K562 (cell line): ENCODE measurements at places on chromosomes 16 and 17. TPM values are rescaled to one million over a fixed set of nuclear protein-coding genes. Genes with fewer than 3 reads are reported as not detected.

The KRTAP3-2 gene
- total RNA-seq: not detected in 2 replicates

The RAMP2 gene
- total RNA-seq: not detected in 2 replicates

The CCL3 gene
- total RNA-seq: 0.58 and 0.63 TPM in 2 replicates

The KRT27 gene
- total RNA-seq: 0.11 TPM in 1 of 2 replicates, not detected in the other

The GPRC5C gene
- 6.4 and 7.8 TPM in 2 replicates for total RNA-seq

The TBC1D26 gene
- total RNA-seq: not detected in 2 replicates

The CCL16 gene
- total RNA-seq: not detected in 2 replicates

The ITGB3 gene
- total RNA-seq: 0.84 and 0.92 TPM in 2 replicates

DNA sequence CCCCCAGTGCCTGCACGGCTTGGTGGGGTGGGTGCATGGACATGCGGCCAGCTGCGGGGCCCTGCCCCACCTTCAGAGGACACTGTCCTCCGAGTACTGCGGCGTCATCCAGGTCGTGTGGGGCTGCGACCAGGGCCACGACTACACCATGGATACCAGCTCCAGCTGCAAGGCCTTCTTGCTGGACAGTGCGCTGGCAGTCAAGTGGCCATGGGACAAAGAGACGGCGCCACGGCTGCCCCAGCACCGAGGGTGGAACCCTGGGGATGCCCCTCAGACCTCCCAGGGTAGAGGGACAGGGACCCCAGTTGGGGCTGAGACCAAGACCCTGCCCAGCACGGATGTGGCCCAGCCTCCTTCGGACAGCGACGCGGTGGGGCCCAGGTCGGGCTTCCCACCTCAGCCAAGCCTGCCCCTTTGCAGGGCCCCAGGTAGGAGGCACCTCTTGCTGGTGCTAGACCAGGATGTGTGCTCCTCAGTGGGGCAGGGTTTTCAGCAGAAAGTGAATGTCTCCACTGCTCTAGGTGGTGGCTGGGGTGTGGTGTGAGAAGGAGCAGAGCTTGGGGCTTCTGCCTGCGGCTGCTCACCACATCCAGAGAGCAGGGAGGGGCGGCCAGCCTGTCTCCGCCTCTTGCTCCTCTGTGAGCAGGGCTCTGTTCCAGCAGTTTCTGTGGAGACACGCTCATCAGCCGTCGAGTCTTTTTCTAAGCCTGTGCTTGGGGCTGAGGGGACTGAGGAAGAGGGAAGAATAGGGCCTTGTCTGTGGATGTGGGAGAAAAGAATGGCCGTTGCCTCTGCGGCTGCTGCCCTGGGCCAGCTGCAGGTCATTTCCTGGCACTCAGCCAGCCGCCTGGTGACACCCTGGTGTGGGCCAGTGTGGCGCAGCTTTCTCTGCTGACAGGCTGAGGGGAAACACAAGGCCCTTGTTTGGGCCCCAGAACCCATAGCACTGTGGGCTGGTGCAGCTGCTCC is 2.2 kb downstream of the ZNF276 start:
- no peak for DNase-seq

DNA sequence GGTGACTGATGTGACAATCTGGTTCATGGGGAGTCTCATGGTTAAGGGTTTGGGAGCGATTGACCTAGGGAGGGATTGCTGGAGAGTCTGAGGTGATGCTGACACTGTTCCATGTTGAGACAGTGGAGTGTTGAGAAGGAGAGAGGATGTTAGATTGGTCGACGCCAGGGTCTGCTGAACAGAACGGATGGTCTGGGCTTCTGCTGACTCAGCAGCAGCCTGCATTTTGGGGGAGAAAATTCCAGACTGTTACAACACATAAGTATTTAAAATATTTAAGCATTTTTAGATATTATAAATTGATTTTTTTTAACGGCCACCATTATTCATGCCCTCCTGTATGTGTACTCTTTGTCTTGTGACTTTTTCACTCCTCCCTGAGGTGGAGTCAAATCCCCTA is 107.2 kb downstream of the TOX3 start:
- DNase-seq: no peak

GRCh38 chr16:80161799-80162739 is 378.7 kb upstream of the DYNLRB2 start:
- no peak for DNase-seq

GRCh38 chr17:78429618-78429995 is 51.2 kb downstream of the PGS1 start:
- no peak for DNase-seq

- DNase-seq: no peak
Observed at GRCh38 chr17:7471729-7472128, 7.7 kb downstream of the ZBTB4 start.

GRCh38 chr16:28106467-28107215 is 43.1 kb upstream of the GSG1L start:
- no peak for DNase-seq

GRCh38 chr17:13055131-13055530 is 37.3 kb upstream of the ELAC2 start:
- no peak for DNase-seq

GRCh38 chr17:71824671-71825070 is 296.1 kb upstream of the SOX9 start:
- DNase-seq: no peak

DNA sequence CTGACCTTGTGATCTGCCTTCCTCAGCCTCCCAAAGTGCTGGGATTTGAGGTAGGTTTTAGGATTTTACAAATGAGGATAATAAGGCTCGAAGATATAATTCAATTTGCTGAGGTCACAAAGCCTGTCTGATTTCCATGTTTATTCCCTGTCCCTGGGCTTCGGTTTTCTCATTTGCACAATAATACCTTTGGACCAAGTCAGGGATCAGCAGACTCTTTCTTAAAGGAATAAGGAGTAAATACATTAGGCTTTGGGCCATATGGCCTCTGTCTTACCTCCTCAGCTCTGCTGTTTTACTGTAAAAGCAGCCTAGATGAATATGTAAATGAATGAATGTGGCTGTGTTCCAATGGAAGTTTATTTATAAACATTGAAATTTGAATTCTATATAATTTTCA is 442.8 kb downstream of the HS3ST4 start:
- no peak for DNase-seq

GRCh38 chr16:22614271-22614947 is 103.7 kb downstream of the NPIPB5 start:
- DNase-seq: no peak

DNA sequence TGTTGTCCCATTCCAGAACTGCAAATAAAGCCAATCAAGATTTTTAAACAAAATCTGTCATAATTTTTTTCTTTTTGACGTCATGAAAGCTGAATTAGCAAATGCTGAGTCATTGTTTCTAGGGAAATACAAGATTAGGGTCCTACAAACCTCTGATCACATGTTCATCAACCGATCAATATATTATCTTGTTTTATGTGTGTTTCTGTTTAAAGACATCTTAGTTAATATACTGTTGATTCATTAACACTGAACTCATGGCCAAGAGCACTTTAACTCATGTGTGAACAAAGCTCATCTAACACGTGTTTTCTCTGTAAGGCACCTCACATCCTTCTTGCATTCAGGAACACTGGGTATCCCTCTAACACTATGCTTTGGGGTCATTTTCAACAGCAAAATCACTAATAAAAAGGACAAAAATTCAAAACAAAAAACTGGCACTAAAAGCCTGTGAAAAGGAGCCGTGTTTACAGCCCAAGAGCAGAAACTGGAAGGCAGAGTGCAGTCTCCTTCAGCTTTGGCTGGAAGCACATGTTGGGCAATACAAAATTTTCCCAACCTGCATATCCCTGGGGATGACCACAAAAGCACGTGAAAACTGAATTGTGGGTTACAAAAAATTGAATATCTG is 102.5 kb downstream of the PARN start:
- no peak for DNase-seq

DNA sequence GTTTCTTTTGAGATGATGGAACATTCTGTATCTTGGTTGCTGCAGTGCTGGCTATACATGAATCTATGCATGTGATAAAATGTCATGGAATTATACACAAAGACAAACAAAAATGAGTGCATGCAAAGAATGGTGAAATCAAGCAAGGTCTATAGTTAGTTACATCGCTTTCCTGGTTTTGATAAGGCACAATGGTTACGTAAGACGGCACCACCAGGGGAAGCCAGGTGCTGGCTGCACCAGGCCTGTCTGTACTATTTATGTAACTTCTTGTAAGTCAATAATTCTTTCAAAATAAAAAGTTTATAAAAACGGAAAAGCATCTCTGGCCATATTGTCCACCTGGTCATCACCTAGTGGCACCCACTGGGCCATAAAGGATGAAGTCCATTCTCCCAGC is 46.5 kb downstream of the ARHGAP27 start:
- no peak for DNase-seq

GRCh38 chr17:15462976-15463772 is 4.2 kb downstream of the CDRT4 start:
- DNase-seq: no peak

- no peak for DNase-seq
Observed at GRCh38 chr16:67593288-67593687, 31.0 kb downstream of the CTCF start.

DNA sequence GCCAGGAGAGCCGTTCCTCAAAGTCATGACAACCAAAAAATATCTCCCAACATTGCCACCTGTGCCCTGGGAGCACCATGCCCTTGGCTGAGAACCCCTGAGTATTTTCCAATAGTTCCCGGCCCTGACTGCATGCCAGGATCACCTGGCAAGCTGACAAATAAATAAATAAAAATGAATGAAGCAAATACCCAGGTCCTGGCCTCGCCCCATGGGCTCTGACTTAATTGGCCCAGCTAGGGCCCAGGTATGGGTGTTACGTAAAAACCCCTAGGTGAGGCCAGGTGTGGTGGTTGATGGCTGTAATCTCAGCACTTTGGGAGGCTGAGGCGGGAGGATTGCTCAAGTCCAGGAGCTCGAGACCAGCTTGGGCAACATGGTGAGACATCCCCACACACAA is 2.7 kb upstream of the C16orf74 start:
- DNase-seq: no peak
